Nephron progenitor cell (in vitro differentiated cells): ENCODE measurements at places on chromosomes 6 and 20.

DNA sequence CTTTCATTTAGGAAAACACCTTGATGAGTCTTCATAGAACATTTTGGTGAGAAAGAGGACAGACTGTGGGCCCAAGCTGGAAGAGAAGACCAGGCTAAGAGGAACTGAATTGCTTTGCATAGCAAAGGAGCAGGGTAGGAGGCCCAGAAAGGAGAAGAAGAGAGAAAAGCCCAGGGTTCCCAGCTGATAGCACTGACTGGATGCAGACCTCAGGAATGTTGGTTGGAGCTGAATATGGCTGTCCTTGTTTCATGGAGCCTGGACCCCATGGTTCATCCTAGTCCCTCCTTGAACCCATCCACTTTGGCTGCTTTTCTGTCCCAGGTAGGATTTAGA, 18.0 kb upstream of the ZFAND3 start:
- DNase-seq, result no peak

DNA sequence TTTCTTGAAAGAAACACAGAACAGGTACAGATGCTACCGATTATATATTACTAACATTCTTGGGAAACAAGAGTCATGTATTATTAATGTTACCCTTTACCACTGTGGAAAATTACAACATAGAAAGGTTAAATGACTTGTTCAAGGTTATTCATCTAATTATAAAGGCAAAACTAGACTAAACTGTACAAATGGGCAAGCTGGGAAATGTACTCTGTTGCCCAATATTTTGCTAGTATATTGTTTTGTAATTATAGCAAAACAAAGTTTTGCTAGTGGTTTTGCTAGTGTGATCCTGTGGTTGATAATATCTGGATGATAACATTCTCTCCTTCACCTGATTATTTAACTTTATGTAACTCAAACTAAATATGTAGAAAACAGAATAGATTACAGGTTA, 96.5 kb downstream of the TINAG start:
- DNase-seq, result no peak

DNA sequence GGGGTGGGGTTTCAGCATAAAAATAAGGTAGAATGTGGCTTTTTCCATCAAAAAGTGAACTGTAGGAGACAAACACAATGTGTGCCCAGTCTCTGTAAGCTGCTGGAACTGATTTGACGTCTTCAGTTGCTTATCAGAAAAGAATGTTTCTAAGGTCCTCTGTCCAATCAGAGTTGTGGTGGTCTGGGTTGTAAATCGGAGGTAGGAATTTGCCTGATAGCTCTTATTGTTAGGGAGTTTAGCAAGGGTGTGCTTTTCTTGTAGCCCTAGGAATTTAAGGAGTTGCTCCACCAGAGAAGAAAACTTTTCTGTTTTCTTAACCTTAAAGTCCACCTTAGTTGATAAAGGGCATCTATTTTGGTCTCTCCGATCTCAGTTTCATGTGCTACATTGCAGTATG, 10.4 kb upstream of the SSTR4 start:
- DNase-seq, result no peak

DNA sequence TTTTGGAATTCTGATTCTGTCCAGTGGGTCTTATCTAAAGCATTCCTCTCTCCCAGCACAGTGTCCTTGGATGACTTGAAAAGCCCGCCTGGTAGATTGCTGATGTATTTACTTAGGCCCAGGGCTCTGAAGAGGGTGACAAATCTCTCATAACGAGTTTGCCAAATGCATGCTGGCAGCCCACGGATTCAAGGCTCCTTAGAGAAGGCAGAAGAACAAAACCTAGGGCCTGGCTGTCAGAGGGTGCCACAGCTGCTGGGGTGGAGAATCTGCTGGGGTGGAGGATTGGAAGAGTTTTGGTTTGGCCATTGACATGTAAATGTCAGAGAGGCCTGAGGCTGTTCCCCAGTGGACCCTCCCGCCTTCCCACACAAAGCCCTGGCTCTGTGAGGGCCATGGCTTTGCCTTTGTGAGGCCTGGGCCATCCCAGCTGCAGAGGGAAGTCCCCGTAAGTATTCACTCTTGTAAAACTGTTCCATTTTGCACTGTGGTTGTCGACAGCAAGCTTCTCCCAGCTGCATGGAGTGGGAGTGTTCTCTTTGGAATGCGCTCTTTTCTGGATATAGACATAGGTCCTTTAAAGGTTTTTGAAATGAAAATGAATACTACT, 50.3 kb downstream of the ANKRD6 start:
- DNase-seq, result no peak

DNA sequence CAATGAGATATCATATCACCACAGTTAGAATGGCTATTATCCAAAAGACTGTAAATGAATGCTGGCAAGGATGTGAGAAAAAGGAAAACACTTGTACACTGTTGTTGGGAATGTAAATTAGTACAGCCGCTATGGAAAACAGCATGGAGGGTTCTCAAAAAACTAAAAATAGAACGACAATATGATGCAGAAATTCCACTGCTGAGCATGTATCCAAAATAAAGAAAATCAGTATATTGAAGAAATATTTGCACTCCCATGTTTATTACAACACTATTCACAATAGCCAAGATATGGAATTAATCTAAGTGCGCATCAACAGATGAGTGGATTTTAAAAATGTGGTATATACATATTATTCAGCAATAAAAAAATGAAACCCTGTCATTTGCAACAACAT, 898.9 kb upstream of the MAN1A1 start:
- DNase-seq, result no peak

- no peak for DNase-seq
These were observed 300.1 kb downstream of the CDH26 start for GRCh38 chr20:60258255-60258863.

DNA sequence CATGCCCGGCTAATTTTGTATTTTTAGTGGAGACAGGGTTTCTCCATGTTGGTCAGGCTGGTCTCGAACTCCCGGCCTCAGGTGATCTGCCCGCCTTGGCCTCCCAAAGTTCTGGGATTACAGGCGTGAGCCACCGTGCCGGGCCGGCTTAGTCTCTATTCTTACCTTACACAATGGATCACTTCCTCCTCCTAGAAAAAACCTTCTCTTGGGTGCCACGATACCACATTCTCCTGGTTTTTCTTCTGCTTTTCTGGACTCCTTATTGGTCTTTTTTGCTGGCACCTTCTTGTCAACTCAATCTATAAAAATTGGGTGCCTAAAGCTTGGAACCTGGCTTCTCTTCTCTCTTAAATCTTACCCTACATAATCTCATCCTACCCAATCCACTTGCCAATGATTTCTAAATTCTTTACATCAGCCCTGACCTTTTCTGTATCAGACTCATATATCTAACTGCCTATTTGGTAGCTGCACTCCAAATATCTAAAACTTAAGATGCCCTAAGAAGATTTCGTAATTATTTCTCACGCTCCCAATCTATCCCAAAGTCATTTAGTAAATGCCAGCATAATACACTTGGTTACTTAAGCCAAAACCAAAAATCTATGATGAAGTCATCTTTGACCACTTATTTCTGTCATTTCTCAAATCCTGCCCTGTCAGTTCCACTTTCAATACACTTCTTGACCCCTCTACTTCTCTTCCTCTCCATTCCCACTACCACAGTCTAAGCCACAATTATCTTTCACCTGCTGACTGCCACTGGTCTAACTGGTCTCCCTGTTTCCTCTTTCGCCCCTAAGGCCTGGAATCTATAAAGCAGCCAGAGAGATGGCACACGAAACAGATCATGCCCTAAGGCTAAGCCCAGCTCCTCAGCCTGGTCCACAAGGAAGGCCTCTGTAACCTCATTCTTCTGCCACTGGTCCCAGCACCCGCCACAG, 43.2 kb downstream of the ELMO2 start:
- DNase-seq, result no peak

- DNase-seq, result no peak
These were observed 125.1 kb upstream of the COL21A1 start for GRCh38 chr6:56372406-56372995.

- DNase-seq, result peak; percentile 41
These were observed 7.8 kb upstream of the ACSS1 start for GRCh38 chr20:25065625-25066338.

DNA sequence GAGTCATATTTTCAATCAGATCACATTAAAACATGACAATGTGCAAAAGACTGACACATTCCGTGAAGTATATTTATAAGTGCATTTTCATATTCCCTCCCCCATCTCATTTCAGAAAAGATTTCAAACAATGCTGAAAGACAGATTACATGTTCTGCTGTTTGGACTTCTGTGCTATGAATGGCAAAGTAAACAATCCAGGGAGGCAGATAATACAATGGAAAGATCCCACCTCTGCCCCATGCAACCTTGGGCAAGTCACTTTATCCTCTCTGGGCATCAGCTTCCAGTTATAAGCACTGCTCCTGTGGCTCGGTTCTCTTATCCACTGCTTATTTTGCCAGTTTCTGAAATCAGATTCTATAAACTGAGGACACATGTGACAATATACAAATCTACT, 110.2 kb downstream of the RCAN2 start:
- no peak for DNase-seq

- DNase-seq, result no peak
These were observed 184.3 kb downstream of the TFAP2A start for GRCh38 chr6:10230531-10230930.

DNA sequence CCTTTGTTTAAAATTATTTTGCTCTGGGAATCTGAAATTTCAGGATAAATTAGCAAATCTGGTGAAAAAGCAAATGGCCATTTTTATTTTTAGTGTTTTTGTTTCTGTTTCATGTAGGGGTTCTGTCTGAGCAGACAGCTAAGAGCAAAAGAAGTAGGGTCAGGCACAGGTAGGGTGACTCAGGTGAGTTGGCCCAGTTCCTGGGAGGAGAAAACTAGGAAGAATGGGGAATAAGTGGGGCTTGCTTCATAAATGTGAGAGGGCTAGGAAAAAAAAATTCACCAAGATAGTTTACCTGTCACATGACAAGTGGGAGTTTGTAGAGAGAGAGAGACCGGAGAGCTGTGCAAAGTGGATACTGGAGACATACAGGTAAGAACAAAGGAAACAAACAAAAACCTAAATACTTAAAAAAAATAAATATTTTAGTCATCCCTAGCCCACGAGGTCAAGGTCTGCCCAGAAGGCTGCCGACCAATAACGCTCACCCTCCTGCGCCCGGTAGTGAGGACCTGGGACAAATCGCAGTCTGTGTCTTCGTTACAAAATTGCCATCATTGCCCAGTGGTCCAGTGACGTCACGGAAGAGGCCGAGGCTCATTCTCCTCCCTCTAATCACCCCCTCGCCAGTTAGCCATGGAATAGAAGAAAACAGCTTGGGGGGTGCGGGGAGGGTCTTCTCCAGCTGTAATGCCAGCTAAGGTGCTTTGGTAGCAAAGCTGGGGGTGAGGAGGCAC, 2.3 kb downstream of the THBD start:
- DNase-seq, result no peak

- no peak for DNase-seq
These were observed 57.5 kb upstream of the TMEM181 start for GRCh38 chr6:158502263-158502950.

DNA sequence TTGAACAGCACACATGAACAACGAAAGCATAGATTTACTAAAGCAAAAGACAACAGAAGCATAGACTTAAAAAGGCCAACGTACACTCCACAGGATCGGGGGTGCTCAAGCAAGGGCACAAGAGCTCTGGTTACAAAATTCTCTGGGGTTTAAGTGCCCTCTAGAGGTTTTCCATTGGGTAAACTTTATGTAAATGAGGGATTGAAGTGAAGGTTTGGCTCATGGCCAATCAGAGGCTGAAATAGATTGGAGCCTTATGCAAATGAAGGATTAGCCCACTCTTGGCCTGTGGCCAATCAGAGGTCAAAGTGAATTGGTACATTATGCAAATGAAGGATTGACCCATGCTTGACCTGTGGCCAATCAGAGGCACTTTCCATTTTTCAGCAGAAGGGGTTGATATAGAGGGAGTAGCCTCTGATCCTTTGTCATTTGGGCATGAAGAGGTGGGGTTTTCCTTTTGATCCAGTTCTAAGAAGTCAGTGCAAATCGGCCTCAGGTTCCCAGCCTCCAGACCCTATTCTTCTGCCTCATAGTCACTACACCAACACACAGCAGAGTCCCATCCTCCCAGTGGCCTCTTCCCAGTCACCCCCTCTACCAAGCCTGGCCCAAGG, 244.9 kb downstream of the THBS2 start:
- DNase-seq, result no peak

DNA sequence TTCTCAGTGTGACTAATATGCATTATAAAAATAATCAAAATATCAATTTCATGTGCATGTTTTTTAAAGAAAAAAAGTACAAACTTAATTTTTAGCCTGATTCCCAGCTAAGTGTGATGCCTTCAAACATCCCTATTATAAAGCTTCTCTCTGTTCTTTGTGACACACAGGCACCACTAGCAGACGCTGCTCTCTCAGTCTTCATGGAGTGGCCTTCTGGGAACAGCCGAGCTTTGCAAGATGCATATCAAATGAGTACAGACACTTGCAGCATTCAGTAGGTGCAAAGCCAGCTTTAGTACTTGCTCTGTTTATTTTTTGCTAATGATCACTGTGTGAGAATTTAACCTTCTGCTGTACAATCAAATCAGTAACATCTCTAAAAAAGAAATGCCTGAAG, 340.0 kb downstream of the ADGRB3 start:
- no peak for DNase-seq

DNA sequence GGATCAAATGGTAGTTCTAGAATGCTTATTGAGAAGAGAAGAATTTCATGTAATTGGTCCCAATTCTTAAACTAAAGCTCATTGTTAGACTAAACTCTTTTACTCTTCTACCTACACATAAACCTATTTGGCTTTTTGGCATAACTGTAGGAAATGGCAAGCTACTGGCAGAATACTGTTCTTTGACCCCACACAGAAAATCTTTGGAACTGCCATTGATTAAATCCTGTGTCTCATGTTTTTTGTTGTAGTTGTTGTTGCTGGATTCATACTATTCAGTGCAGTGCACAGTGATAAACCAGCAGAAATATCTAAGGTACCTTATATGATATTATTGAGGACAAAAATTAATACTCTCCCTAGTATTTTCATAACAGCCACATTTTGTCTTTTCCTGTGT, 242.1 kb upstream of the SGK1 start:
- DNase-seq, result no peak

- DNase-seq, result no peak
These were observed 101.1 kb downstream of the ZFAND3 start for GRCh38 chr6:37920667-37921066.

DNA sequence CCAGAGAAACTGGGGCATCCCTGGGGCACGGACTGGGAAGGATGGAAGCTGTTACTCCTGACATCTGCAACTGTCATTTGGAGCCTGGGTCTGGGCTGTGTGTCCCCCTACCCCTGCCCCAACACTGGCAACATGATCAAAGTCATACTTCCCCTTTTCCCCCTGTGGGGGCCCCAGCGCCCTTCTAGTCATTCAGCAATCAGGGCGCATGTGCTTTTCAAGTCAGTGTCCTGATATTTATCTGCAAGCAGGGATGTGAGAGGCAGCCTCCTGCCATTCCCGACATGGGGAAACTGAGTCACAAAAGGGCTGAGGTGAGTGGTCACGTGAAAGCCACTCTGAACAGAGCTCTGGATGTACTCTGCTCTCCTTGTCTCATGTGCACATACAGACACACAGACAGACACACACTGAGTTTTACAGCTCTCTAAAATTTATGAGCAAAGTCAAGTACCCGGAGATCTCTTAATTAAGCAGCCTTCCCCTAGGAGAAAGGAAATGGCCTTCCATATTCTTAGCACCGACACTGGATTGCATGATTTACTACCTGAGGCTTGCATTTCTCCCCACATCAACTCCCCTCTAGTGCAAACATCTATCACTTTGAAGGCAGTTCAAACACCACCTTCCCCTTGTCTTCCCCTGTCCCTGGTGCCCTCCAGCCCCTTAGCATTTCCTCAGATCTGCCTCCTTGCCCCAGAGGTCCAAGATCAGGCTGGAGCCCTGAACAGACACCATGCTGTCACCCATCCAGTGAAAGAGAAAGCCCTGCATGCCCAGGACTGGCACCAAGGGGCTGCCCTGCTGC, 170.7 kb downstream of the CDC5L start:
- peak; percentile 33 for DNase-seq
